Foreskin keratinocyte (primary cell): ENCODE measurements at places on chromosomes 1 and 21. TPM values are rescaled to one million over a fixed set of nuclear protein-coding genes. Genes with fewer than 3 reads are reported as not detected.

GRCh38 chr1:8431019-8431418 lies 113.1 kb downstream of the SLC45A1 start:
- DNase-seq = no peak

- DNase-seq = no peak
Observed at GRCh38 chr1:80542231-80542630, 1258.5 kb upstream of the ADGRL2 start.

Gene RAB13
- total RNA-seq = 61.1 and 69.9 TPM in 2 replicates

Gene FAM151A
- not detected in 2 replicates for total RNA-seq

GRCh38 chr1:226590614-226591013 lies 42.0 kb downstream of the STUM start:
- no peak for DNase-seq

DNA sequence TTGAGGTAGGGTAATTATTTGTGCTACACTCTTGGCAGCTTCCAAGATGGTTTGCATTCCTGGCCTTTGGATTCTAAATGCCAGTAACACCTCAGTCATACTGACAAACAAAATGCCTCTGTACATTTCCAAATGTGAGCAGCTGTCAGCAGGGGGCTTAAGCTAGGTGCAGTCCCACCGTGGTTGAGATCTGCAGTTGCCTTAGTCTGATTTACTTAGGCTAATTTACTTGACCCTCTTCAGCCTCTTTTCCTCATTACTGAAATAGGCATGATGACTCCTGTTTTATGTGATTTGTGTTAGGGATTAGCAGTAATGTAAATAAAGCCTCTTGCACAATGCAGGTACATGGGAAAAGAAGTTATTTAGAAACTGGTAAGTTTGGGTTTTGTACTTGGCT lies 13.5 kb upstream of the SPATA1 start:
- no peak for DNase-seq

Gene OR2L5
- total RNA-seq = not detected in 2 replicates

GRCh38 chr21:45578811-45579381 lies 36.7 kb upstream of the SLC19A1 start:
- DNase-seq = no peak

DNA sequence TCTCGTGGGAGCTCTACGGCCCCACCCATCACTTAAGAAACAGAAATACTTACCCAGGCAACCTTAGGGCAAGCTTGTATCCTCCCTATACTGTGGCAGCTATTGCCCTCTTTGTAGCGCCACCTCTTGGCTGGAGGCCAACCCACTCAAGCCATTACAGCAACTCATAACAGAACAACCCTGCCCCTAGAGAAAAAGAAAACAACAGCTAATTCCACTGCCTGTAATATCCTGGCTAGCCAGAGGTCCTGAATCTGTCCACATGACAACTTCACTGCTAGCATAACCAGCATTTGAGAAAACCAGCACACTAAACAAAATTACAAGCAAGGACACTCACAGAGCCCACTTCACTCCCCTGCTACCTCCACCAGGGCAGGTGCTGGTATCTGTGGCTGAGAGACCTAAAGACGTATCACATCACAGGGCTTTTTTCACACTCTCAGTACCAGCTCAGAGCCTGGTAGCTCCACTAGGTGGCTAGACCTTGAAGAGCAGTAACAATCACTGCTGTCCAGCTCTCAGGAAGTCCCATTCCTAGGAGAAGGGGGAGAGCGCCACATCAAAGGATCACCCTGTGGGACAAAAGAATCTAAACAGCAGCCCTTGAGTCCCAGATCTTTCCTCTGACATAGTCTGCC lies 14.5 kb upstream of the MX1 start:
- DNase-seq = peak; percentile 78
